ENCODE measurements at places on chromosomes 6 and 20.

DNA sequence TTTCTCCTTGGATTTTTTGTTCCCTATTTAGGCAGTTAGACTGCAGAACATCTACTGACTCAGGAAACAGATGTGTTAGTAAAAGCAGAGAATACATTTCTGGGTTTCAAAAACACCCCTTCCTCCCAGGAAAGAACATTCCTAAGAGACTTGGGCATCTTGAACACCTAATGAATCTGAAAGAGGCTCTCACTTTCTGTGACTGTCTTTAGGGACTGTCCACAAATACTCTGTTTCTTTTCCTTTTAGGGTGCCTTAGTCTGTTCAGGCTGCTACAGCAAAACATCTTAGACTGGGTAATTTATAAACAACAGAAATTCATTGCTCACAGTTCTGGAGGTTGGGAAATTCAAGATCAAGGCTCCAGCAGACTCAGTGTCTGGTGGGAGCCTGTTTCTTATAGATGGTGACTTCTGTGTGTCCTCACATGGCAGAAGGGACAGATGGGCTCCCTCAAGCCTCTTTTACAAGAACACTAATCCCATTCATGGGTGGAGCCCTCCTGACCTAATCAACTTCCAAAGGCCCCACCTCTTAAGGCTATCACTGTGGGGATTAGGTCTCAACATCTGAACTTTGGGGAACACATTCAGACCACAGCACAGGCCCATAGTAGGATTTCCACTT lies 19.4 kb upstream of the CCN5 start:
- DNase-seq = no peak

- DNase-seq = no peak
Measured at GRCh38 chr6:162683135-162683534, 44.4 kb downstream of the PRKN start.

GRCh38 chr6:146027586-146028251 lies 1.1 kb upstream of the GRM1 start:
- DNase-seq = no peak

- DNase-seq = no peak
Measured at GRCh38 chr20:35939264-35939663, 15.0 kb downstream of the SCAND1 start.

- DNase-seq = no peak
Measured at GRCh38 chr20:50356962-50357782, 153.0 kb upstream of the PTPN1 start.

DNA sequence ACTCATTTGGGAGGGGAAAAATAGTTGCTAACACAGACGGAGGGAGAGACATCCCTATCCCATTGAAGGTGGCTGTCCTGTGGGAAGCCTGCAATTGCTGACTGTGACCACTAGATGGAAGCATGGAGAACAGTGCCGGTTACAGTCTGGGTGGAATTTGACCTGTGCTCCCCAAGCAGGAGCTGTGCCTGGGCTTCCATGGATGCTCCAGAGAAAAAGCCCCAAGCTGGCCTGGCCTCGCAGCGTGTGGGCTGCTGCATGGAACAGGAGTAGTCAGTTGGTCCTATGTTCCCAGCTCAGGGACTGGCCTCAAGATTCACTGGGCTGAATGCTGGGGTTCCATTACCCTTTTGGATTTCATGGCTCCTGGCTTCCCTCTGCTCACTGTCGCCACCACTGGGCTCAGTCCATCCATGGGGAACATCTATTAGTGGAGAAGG lies 116.3 kb upstream of the CHD6 start:
- peak; percentile 29 for DNase-seq

- DNase-seq = peak; percentile 67
Measured at GRCh38 chr6:73585566-73586415, 65.0 kb upstream of the EEF1A1 start.

DNA sequence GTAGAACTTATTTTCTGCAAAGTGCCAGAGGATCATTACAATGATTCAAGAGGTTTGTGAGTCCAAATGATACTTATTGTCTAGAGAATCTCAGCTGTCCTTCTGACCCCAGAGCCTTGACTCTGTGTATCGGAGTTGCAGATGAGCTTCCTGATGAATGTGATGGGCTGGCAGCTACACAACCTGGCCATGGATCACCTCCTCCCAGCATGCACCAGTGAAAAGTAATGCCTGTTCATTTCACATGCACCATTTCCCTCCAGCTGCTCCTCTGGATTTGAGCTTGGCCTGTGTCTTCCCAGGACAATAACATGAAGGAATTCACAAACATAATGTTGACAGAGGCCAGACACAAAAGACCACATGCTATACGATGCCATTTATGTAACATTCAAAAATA lies 30.0 kb downstream of the SNHG17 start:
- DNase-seq = no peak

Data from large intestine (tissue), 12 donors.